ENCODE measurements at places on chromosomes 11 and 22. TPM values are rescaled to one million over a fixed set of nuclear protein-coding genes. Genes with fewer than 3 reads are reported as not detected.

The GLYAT gene
- not detected for total RNA-seq

The NXPE1 gene
- total RNA-seq: not detected

The NLRP14 gene
- total RNA-seq: 0.48 TPM

The MRGPRX3 gene
- not detected for total RNA-seq

The SOX6 gene
- total RNA-seq: 3.0 TPM

The HEPHL1 gene
- total RNA-seq: not detected

The GVQW3 gene
- total RNA-seq: 0.34 TPM

The EP300 gene
- total RNA-seq: 40.4 TPM

The ABCC8 gene
- not detected for total RNA-seq

The ST14 gene
- not detected for total RNA-seq

The SEC14L6 gene
- total RNA-seq: 0.03 TPM

The DEFB131B gene
- not detected for total RNA-seq

The OTOG gene
- total RNA-seq: not detected

The PGGHG gene
- 0.42 TPM for total RNA-seq

The PPFIBP2 gene
- 4.2 TPM for total RNA-seq

The TYR gene
- total RNA-seq: not detected

The SPI1 gene
- total RNA-seq: not detected

The LRP4 gene
- total RNA-seq: 1.7 TPM
